ENCODE measurements at places on chromosomes 4 and X. TPM values are rescaled to one million over a fixed set of nuclear protein-coding genes. Genes with fewer than 3 reads are reported as not detected.

GRCh38 chr4:95049551-95050233 is 291.9 kb downstream of the BMPR1B start:
- no peak overlapping the region for H3K4me3 ChIP-seq
- no peak for DNase-seq
- H3K27me3 ChIP-seq, result no peaks in the 10 kb centered on the region
- no peak overlapping the region for H3K27ac ChIP-seq
- H3K36me3 ChIP-seq, result no peaks in the 10 kb centered on the region

DNA sequence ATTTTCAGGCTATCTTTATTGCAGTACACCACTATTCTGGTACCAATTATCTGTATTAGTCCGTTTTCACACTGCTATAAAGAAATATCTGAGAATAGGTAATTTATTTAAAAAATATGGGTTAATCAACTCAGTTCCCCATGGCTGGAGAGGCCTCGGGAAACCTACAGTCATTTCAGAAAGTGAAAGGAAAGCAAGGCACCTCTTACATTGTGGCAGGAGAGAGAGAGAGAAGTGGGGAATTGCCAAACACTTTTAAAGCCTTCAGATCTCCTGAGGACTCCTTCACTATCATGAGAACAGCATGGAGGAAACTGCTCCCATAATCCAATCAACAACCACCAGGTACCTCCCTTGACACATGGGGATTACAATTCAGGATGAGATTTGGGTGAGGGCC is 54.7 kb downstream of the AMER1 start:
- H3K27me3 ChIP-seq, result no peaks in the 10 kb centered on the region
- no peaks in the 10 kb centered on the region for H3K4me1 ChIP-seq
- no peak overlapping the region for H3K27ac ChIP-seq
- no peak overlapping the region for H3K4me3 ChIP-seq

Gene SUV39H1
- total RNA-seq, result 4.7 TPM

- H3K27ac ChIP-seq, result peak overlapping the region; percentile 59
- peaks cover 25% of the 10 kb centered on the region for H3K4me1 ChIP-seq
- H3K36me3 ChIP-seq, result no peaks in the 10 kb centered on the region
- H3K27me3 ChIP-seq, result no peaks in the 10 kb centered on the region
Measured at GRCh38 chr4:147714575-147715401, 17.1 kb upstream of the ARHGAP10 start.

DNA sequence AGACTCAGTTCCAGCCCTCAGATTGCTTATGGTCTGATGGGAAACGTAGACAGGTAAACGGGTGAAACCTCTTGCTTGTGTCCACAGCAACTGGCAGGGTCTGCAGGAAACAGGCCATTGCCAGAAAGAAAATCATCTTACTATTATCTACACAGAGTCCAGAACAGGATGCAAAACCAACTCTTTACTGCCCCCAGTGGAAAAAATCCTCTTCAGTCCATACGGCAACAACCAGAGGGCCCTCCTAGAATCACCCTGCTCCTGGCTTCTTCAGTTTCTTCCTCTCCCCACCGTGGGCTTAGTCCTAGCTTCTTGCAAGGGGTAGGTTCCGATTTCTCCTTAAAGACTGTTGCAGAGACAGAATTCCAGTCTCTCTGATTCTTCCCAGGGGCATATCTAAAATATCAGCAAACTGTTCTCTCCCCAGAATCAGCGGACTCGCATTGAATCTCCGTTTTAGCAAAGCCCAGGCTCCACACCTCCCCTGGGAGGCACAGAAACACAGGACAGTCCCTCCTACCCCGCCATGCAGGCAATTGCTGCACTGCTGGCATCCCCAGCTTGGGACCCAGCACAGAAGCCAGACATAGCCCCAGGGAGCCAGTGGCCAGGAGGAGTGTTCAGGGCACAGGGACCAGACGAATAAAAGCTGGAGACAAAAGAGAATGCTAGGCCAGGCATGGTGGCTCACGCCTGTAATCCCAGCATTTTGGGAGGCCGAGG is 41.0 kb upstream of the SH3RF1 start:
- peaks cover 28% of the 10 kb centered on the region for H3K4me1 ChIP-seq
- no peaks in the 10 kb centered on the region for H3K27me3 ChIP-seq
- DNase-seq, result no peak
- no peak overlapping the region for H3K27ac ChIP-seq
- H3K4me3 ChIP-seq, result no peak overlapping the region

GRCh38 chr4:150082241-150082640 is 4.0 kb downstream of the DCLK2 start:
- peaks cover 6% of the 10 kb centered on the region for H3K36me3 ChIP-seq
- peaks cover 48% of the 10 kb centered on the region for H3K4me1 ChIP-seq
- no peaks in the 10 kb centered on the region for H3K27me3 ChIP-seq
- peak overlapping the region; percentile 22 for H3K27ac ChIP-seq

DNA sequence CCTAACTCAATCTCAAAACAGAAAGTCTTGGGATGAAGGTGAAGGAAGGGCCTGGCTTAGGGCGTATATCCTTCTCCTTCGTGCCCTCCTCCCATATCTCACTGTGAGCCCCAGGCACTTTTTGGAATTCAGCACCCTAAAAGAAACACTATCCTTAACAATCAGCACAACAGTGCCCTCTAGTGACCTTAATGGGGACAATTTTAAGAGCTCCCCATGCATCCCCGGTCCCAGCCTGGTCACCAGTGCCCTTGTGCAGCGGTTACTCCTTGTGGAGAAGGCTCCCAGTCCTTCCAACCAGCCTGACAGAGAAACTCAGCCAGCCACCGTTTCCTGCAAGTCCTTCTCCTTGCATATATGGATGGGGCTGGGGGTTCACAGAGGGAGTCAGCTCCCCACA is 4.2 kb downstream of the PAK3 start:
- H3K27ac ChIP-seq, result no peak overlapping the region
- H3K27me3 ChIP-seq, result peaks cover 27% of the 10 kb centered on the region
- no peak overlapping the region for H3K4me3 ChIP-seq
- peaks cover 6% of the 10 kb centered on the region for H3K4me1 ChIP-seq

GRCh38 chr4:168019019-168019651 is 73.2 kb upstream of the ANXA10 start:
- H3K27me3 ChIP-seq, result peaks cover 13% of the 10 kb centered on the region
- no peaks in the 10 kb centered on the region for H3K36me3 ChIP-seq
